ENCODE measurements at places on chromosomes 16 and 17.

- DNase-seq: peak; percentile 40
These were observed 21.7 kb downstream of the KNOP1 start for GRCh38 chr16:19696328-19696727.

- DNase-seq: no peak
These were observed 10.6 kb downstream of the NAA60 start for GRCh38 chr16:3454093-3454492.

DNA sequence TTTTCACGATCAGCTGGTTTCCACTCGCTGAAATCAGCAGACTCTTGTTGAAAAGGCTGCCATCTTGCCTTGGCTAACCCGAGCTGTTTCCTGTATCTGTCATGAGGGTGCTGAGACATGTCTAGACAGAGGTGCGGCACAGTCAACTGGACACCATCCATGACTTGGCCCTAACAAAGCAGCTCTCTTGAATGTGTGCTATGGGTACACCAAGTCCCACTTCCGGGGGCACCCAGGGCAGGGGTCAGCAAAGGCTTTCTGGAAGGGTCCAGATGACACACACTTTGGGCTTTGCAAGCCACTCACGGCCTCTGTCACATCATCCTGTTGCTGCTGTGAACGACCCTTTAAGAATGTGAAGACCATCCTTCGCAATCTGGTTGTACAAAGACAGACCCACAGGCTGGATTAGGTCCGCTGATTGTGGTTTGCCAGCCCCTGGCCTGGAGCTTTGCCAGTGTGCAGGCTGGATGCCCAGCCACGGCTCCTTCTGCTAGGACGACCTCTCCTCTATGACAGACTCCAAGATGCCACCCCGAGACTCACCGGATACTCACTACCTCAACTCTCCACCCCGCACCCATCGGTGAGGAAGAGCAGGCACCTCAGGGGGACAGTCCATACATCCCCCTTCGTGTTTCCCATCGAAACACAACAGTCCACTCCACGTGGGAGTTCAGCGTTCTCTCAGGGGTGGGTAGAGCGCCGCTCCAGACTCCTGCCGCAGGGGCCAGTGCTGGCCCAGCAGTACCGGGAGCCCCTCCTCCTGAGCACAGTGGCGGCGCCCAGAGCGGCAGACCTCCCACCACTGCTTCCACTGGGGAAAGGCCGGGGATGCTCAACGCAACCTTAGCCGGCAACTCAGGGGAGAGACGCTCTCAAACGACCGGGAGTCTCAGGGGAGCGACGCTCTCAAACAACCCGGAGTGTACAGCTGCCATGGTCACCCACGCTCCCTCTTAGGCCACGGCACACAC lies 123.5 kb downstream of the ANKRD11 start:
- DNase-seq: no peak

GRCh38 chr16:53041320-53042051 lies 11.2 kb downstream of the CHD9NB start:
- DNase-seq: no peak

- no peak for DNase-seq
These were observed 258.8 kb upstream of the CDH5 start for GRCh38 chr16:66107661-66108060.
